ENCODE measurements at places on chromosomes 16 and 17.

DNA sequence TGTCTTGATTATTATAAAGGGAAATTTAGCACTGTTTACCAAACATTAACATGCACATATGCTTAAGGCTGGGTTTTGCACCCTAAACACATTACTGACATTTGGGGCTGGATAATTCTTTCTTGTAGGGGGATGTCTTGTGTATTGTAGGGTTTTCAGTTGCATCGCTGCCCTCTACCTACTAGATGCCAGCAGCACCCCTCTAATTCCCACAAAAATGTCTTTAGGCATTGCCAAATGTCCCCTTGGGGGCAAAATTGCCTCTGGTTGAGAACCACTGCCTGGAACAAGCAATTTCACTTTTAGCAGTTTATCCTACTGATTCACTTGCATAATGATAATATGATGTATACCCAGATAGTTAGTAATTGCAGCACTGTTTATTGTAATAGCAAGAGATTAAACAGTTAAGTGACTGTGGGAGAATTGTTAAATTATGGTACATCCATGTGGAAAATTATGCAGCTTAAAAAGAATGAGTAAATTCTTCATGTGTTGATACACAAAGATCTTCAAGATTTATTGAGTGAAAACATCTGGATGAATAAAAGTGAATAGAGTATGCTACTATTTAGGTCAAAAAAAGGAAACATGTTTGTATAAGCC is 18.4 kb downstream of the PRSS54 start:
- DNase-seq = no peak

DNA sequence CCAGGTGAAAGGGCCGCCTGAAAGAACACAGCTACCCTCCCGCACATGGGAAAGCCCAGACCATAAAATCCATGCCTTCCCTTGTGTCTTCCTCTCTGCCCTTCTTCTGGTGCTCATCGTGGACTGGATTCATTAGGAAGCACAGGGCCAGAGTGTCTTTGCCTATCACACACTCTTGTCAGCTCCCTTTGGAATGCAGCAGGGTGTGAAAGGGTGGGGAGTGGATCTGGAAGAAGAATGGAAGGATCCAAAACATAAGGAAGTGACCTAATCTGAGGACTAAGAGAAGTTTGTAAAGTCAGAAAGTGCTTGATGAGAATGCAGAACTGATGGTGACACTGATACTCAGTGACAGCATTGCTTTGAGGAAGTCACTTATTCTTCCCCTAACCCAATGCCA is 1147.3 kb upstream of the GOT2 start:
- DNase-seq = no peak

DNA sequence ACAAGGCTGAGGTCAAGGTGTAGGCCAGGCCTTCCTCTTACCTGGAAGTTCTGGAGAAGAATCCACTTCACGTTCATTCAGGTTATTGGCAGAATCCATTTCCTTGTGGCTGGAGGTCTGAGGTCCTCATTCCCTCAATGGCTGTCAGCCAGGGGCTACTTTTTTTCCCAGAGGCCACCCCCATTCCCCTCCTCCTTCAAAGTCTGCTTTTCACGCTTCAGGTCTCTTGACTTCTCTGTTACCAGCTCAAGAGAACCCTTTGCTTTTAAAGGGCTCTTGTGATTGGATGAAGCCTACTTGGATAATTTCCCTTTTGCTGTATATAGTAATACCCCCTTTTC is 55.1 kb upstream of the LGALS9 start:
- no peak for DNase-seq

DNA sequence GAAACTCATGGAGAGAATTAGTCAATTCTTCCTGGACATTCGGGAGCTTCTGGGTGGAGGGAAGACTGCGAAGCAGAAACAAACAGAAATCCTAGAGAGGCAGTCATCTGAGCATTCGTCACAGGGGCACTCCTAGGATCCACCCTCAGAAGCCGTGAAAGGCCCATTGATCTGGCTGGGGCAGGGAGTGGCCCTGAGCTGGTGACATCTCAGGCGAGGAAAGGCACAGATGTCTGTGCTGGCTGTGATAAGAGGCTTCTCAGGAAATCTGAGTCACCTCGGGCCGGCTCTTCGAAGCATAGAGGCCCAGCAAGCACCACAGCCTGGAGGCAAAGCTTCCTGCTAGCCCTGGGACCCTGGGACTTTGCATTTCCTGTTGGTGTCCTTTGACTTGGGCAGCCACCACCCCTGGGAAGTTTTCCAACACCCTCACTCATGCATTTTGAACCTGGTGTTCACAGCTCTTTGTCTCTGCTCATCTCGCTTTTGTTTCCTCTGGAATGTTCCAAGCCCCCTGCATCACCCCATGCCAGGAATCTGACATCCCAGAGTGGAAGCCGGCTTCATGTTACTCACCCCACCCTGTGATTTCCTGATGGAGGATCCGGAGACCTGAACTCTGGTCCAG is 23.3 kb upstream of the CDRT4 start:
- peak; percentile 1 for DNase-seq

DNA sequence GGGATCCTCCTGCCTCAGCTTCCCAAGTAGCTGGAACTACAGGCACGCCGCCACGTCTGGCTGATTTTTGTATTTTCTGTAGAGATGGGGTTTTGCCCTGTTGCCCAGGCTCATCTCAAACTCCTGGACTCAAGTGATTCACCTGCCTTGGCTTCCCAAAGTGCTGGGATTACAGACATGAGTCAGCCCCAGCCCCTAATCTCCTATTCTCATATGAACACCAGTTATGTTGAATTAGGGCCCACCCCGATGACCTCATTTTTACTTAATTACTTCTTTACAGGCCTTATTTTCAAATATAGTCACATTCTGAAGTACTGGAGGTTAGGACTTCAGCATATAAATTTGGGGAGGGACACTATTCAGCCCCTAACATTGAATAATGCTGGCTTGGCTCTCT is 49.2 kb downstream of the ZNRF1 start:
- DNase-seq = no peak

- DNase-seq = peak; percentile 23
Measured at GRCh38 chr17:13002761-13003453, 14.9 kb downstream of the ELAC2 start.

DNA sequence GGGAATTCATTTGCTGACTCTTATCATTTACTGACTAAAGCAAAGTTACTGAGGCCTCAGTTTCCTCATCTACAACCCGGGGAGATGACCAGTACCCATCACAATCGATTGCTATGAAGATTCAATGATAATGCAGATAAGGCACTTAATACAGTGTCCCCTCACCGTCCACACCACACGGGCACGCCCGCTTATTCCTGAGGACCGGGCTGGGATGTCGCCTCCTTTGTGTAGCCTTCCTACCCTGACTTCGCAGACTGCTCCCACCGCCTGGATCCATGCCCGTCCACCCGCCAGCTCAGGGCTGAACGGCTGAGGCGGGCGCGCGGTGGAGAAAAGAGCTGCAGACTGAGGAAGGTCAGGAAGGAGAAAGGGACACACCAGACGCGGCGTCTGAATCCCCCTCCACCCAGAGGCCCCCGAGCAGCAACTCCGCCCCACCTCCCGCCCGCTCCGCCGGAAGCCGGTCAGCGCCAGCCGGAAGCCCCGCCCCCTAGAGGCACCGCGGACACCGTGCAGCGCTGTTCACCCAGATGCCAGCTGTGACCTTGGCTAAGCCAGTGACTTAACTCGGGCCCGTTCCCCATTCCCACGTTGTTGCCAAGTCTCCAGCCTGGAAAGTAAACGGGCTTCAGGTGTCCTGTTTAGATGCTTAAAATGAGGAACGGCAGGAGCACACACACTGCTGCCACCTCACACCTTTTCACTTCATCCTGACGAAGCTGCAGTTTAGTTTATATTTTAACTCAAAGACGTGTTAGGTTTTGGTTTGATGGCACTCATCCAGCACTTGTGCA is at the start of gene KRABD2:
Gene KRABD2 (minus strand): TSS at position 434 of the 797 bp plus-strand sequence.
- DNase-seq = peak; percentile 86

GRCh38 chr17:67488768-67489167 is 111.7 kb downstream of the PITPNC1 start:
- DNase-seq = no peak

DNA sequence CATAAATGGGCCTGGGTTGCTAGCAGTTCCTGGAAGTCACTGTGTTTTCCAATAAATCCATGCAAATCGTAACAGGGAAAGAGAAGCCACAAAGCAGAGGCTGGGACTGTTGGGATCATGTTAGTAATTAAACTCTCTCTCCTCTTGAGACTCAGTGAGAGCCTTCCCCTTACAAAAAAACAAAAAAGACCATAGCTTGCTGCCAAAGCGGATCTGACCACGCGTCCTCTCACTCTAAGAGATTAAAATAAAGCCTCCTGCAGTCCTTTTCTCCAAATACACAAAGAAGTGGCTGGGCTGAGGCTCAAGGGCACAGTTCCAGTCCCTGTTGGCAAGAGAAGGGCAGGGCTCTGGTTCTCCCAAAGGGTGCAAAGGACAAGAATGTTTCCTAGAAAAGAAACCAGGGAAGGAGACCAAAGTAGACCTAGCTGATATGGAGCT is 38.5 kb downstream of the PIGL start:
- DNase-seq = no peak

- DNase-seq = no peak
Measured at GRCh38 chr17:41406205-41406604, 8.8 kb upstream of the KRT31 start.

GRCh38 chr16:8740775-8741355 is 56.6 kb downstream of the TMEM186 start:
- no peak for DNase-seq

- no peak for DNase-seq
Measured at GRCh38 chr17:3796822-3797170, 4.2 kb downstream of the ITGAE start.

DNA sequence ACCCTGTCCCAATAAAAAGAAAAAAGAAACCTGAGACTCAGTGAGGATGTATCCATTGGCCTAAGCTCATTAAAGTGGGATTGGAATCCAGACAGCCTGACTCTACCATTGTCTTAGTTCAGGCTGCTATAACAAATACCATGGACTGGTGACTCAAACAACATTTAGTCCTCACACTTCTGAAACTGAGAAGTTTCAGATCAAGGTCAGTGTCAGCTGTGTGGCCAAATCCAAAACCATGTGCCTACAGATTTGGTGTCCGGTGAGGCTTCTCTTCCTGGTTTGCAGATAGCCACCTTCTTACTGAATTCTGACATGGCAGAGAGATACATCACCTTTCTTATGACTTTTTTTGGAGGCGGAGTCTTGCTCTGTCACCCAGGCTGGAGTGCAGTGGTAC is 53.3 kb upstream of the KDM8 start:
- no peak for DNase-seq

DNA sequence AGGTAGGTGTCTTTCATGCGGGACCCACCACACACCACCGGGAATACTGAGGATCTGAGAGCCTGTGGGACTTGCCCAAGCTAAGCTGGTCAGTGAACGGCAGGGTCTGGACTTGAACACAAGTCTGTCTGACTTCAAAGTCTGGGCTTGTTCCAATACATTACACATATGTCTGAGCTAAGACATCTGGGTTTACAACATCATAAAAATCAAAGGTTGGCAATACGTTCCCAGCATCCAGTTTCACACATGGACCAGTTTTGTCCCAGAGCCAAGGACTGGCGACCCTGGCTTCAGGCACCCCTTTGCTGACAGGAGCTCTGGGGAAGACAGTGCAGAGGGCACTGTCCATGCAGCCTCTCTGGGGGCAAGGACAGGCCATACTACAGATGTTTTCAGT is 27.9 kb upstream of the AXIN2 start:
- no peak for DNase-seq

- no peak for DNase-seq
Measured at GRCh38 chr16:1945559-1946391, 2.8 kb upstream of the MSRB1 start.

DNA sequence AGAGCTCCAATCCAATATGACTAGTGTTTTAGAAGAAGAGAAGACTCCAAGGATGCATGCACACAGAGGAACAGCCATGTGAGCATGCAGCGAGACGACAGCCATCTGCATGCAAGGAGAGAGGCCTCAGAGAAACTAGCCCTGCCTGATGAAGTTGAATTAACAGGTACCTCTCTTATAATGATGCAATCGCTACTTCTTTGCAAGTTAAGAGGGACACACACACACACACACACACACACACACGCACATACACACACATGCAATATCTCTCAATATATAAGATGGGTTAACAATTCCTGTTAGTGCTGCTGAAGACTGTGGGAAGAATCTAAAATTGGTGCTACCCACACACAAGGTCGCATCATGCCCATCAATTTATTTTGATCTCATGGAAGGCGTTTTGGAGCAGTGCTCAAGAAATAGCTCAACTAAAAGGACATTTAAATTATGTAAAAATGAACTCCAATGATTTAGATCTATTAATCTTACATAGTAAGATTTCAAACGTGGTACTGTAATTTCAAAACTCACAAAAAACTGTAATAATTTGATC is 7.0 kb upstream of the GINS3 start:
- DNase-seq = no peak
